CD4-positive, alpha-beta T cell treated with Interleukin-15 for 1 hour (primary cell): ENCODE measurements at places on chromosomes 12 and 14.

GRCh38 chr14:38342803-38343202 is 86.9 kb upstream of the CLEC14A start:
- no peak for DNase-seq

GRCh38 chr12:39145175-39145999 is 240.0 kb upstream of the CPNE8 start:
- DNase-seq = no peak

DNA sequence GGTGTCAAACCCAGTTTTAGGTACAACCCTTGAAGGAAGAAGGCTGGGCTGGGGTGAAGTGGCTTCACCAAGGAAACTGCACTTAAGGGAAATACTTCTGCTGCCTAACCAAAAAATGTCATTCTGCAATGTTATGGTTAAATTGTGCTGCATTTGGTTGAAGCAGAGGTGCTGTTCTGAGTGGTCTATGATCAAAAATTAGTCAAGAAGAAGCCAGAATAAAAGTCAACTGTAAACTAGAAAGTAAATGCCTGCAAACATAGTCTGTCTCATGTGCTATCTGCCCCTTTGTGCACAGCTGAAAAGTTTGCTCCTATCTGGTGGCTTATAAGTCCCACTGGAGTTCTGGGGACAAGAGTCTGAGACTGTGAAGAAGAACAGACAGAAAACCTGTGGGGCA is 158.8 kb downstream of the C12orf42 start:
- DNase-seq = no peak

DNA sequence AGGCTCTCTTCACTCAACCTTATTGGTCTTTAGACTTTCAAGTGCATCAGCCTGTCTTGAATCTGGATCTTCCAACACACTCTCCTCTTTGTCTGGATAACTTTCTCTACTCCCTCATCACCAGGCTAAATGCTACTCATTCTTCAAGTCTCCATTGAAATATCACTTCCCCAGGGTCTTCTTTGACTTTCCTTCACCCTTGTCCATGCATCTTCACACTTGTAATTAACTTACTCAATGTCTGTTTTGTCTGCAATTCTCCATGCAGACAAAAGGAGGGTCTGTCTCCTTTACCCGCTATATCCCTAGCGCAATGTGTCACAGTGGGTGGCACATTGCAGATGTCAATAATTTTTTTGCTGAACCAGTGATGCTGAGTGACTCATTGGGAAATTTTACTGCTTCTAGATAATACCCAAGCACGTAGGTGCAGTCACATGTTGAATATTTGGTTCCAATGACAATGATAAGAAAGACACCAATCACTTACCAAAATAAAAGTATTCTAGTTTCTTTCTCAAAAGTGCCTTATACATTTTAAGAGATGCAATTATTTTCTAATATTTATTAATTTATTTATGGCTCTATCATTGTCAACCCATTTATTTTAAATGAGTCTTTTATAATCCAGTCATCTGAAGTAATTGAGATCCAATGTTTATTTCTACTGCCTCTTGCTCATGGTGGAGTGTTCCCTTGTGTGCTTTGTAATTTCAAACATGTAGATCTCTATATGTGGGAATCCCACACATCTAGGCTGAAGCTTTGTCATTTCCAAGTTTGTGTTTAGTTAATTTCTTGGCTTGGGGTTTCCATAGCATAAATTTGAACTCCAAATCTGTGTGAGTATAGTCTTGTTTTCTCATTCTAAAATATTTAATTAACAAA is 21.7 kb upstream of the RFC5 start:
- DNase-seq = no peak

DNA sequence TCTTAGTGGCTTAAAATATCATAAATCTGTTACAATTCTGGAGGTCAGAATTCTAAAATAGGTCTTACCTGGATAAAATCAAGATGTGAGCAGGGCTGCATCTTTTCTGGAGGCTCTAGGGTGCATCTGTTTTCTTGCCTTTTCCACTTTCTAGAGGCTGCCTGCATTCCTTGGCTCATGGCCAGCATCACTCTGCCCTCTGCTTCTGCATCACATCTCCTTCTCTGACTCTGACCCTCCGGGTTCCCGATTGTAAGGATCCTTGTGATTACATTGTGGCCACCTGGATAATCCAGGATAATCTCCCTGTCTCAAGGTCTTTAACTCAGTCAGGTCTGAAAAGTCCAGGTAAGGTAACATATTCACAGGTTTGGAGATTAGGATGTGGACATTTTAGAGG is 11.0 kb upstream of the BMP4 start:
- no peak for DNase-seq

- no peak for DNase-seq
These were observed 43.8 kb upstream of the CSRNP2 start for GRCh38 chr12:51127050-51127729.

GRCh38 chr12:49567302-49567610 is 686 bp downstream of the MCRS1 start:
- DNase-seq = no peak

GRCh38 chr14:35365130-35366055 is 39.2 kb downstream of the NFKBIA start:
- peak; percentile 84 for DNase-seq
